ENCODE measurements at places on chromosomes 16 and 17. TPM values are rescaled to one million over a fixed set of nuclear protein-coding genes. Genes with fewer than 3 reads are reported as not detected.

CCL22 gene
- not detected for total RNA-seq

SLX1A gene
- total RNA-seq: 25.5 TPM

NPIPB9 gene
- not detected for total RNA-seq

TMC8 gene
- total RNA-seq: not detected

GAST gene
- total RNA-seq: not detected

DPEP2 gene
- total RNA-seq: not detected

SPN gene
- not detected for total RNA-seq

Data from cardiac ventricle fibroblast (primary cell).